Activated CD8-positive, alpha-beta memory T cell treated with anti-CD3 and anti-CD28 coated beads for 24 hours (primary cell): ENCODE measurements at places on chromosomes 2 and 18.

GRCh38 chr2:173652767-173653431 lies 298.2 kb downstream of the CDCA7 start:
- DNase-seq = no peak

DNA sequence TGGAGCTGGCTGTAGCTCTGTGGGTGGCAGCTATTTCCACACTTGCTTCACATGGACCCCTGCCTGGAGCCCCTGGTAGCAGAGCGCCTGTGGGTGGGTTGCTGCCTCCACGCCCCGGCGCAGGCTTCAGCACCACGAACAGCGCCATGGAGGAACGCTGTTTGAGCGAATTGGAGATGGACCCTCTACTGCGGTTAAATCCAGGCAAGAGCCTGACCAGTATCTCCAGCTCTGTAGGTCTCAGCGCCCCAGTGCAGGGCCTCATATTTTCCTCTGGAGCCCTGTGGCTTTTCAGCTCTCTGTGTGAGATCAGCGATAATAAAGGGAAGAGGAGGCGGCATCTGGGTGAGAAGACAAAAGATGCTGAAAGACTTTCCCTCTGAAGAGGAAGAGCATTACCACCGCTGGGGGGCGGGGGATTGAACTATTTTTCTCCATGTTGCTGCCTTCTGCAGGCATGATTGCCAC lies 12.0 kb downstream of the ONECUT2 start:
- no peak for DNase-seq

DNA sequence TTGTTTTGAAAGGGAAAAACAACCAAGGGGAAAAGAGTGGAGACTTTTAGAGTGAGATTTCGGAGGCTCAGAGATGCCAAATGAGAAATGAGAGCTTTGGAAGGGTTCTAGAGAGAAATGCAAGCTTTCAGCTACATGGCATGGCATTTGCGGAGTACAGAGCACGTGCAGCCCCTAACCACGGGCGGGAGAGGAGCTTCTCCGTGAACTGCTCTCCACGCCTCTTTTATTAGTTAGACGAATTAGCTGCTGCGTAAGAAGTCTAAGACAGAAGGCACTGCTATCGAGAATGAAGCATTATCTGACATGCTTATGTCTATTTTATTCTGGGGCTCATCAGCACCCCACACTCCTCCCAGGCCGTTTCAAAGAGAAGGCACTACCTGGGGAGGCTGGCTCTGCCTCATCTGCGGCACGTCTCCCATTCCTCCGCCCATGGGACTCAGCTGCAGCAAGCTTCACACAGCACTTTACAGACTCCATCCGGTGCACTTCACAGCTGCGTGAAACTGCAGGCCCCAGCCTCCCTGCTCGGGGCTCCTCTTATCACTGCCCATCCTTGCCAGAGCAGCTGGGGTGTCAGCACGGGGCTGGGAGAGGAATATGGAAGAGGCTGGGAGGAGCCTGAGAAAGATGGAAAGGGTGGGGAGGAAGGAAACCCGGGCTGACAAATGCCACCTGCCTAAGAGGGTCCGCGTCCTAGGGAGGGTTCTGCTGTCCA lies 207.3 kb upstream of the APCDD1 start:
- DNase-seq = no peak

DNA sequence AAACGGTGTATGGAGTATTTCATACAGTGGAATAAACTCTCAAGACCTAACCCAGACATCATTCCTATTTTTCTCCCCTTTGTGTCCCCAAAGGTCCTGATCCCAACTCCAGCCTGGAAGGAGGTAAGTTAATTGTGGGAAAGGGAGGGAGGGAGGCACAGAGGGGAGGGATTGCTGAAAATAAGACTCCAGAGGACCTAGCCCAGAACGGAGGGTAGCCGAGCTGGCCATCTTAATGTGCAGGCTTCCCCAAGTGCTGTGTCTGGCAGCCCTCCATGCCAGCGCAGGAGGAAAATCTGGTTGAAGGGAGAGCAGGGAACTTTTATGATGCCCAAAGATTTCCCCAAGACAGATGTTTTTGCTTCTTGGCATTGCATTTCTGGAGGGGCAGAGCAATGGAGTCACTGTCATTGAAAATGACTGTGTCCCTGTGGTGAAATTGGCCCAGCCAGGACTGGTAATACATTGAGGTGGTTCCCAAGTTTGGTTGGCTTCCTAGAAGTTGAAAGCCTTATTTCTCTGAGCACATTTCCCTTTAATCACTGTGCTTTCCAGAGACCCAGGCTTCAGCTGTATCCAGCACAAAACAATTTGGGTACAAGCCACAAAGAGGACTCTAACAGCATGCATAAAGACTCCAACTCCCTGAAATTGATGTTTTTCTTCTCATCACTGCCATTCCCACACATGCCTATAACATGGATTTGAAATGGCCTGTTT lies 202.7 kb downstream of the AGPS start:
- DNase-seq = no peak

GRCh38 chr18:830315-830901 lies 18.4 kb upstream of the YES1 start:
- no peak for DNase-seq

GRCh38 chr2:143255899-143256298 lies 126.7 kb downstream of the ARHGAP15 start:
- DNase-seq = no peak

DNA sequence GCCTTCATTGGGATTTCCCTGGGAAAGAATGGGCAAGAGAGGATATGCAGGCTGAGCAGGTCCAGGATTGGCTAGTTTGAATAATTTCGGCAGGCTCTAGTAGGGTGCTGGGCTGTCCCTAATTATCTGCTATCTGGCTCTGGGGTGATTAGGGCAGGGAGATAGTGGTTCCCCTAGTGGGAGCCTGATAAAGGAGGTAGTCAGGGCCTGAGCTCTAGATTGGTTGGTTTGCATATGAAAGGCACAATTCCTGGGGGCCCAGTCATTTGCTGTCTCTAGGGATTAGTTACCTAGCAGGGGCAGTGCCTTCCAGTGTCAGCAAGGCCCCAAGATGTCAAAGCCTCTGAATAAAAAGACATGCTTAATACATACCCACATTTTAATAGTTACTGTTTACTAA lies 690.1 kb upstream of the KLHL29 start:
- no peak for DNase-seq

- DNase-seq = no peak
Observed at GRCh38 chr18:24214913-24215312, 76.1 kb downstream of the CABYR start.

DNA sequence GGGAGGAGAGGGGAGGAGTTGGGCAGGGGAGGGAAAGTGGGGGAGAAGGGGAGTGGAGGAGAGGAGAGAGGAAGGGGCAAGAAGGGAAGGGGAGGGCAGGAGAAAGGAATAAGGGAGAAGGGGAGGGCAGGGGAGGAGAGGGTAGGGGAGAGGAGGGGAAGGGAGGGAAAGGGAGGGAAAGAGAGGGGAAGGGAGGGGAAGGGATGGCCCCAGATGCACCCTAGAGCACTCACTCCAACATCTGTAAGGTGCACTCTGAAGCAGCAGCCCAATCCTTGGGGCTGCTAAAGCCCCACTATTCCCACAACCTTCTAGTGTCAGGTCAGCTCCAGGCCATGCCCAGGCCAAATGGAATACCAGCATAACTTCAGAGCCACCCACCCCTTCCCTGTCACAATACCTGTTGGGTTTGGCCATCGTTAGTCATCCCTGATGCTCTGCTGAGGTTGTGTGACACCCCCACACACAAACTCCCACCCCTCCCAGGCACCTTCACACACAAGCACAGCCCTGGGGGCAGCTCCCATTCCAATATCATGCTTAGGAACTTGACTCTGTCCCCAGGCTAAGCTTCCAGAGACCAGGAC lies 55.7 kb upstream of the PKDCC start:
- no peak for DNase-seq

DNA sequence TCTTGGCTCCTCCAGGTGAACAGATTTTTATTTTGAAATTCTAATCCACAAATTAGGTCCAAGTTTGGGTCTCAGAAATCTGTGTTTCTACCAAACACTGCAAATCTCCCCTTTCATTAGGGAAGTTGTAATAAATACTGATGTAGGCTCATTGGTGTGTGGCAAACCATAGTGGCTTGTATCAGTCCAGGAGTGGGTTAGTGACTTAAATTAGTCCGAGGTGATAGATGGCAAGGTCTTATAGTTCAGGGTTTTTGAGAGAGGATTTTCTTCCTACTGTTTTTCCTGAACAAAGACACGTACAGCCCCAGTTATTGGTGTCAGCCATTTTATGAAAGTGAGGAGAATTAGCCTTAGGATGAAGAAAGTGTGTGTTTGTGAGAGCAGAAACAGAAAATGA lies 74.6 kb downstream of the RPRM start:
- no peak for DNase-seq

- no peak for DNase-seq
Observed at GRCh38 chr2:217206907-217207698, 347.2 kb upstream of the TNP1 start.

DNA sequence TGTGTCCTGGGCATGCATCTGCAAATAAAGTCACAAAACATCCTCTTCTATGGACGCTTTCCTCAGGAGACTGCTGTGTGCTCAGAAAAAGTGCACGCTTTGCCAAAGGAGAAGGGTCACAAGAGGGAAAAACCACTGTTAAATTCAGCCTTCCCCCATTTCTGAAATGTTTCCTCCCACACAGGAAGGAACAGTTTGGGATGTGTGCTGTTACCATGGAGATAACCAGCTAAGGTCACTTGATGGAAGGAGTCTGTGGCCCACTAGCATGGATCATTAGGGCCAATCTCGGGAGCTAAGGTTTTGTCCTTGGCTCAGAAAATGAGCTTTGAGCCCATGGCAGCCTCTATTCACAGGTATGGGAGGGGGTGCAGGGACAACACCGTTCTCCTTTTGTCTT lies 5.6 kb downstream of the KCNE4 start:
- DNase-seq = no peak

- no peak for DNase-seq
Observed at GRCh38 chr2:193679847-193680246, 1485.1 kb upstream of the TMEFF2 start.

GRCh38 chr2:109417701-109418335 lies 195.9 kb downstream of the SEPTIN10 start:
- DNase-seq = no peak

DNA sequence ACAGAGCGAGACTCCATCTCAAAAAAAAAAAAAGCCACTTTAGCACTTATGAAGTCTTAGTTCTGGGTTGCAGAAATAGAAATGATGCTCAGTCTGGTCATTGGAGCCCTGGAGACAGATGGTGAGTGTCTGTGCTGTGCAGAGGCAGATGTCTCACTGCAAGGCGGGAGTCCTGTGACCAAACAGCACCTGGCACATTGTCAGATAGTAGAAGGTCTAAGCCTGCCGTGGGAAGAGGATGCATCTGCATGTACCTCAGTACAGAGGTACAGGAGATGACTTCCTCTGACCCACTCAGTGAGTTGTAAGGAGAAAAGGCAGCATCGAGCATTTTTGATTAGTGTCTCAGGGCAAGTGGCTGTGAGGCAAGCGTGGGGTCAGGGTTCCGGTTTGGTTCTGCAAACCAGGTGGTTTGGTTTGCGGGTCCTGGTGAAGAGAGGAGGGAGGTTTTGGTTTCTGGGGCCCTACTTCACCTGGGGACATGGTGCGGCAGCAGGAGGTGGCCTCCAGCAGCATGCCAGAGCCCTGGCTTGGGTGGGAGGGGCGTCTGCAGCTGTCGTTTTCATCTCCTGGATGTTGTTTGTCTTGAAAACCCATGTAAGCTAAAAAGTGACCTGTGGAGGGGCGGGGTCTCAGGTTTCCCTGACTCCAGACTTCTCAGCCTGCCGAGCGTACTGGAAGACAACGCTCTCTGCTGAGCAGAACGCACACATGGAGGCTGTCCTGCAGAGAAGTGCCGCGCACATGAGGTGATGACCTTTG lies 3.8 kb downstream of the RBFA start:
- DNase-seq = no peak

DNA sequence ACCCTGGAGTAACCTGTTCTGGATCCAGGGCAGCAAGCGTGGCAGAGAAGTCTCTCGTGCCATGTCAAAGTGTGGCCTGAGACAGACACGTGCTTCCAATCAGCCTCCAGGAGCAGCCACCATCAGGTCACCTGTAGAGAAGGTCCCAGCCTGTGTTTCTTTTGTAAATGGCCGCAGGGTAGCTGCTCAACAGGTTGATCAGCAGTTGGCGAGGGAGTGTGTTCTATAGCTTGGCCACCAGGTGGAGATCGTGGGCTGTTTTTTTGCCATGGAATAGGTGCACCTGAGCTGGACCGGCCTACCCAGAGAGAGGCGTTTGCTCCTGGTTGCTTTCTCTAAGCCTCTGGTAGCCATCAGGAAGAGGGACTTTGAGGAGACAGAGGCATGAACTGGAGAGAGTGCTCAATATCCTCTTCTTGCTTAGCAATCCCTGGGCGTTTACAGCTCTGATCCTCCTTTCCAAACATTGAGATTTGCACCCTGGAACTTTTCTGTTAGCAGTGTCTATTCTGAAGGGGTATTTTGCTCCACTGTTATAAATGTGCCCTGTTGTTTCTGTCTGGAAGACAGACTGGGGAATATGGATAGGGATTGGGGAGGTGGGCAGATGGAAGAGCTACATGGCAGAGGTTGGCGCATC lies 34.2 kb upstream of the EN1 start:
- peak; percentile 80 for DNase-seq

GRCh38 chr2:151953467-151953866 lies 125.2 kb upstream of the ARL5A start:
- DNase-seq = no peak

DNA sequence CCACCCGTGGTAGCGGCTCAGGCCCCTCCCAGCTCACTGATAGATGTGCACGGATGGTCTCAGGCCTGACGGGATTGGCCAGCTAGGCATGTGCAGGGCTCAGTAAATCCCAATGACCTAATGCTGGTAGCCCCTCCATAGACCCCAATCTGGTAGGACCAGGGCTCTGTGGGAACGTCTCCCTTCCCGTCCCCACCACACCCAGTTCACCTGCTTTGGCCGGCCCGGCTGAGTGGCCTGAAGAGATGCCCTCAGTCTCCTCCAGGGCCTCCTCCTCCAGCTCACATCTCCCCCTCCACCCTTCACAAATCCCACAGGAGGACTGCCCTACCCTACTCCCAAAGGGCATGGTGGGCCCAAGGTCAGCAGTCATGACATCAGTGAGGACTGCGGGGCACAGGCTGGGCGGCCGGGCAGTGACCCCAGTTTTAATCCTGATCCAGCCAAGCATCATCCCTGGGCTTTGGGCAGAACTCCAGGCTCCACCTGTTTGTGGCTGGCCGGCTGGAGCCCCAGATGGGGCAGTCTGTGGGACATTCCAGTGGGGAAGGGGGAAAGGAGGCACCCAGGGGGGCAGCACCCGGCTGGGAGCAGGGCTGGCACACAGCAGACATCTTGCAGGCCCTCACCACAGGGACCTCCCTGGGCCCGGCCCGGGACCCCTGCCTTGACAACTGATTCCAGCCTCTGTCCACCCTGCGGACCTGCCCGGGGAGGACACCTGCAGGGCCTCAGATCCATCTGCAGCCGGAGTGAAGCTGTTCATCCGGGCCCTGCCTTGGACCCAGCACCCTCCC lies 2.3 kb downstream of the KIF1A start:
- no peak for DNase-seq

GRCh38 chr2:238908960-238909951 lies 61.4 kb downstream of the TWIST2 start:
- DNase-seq = no peak
